ENCODE measurements at places on chromosomes 2 and 18.

DNA sequence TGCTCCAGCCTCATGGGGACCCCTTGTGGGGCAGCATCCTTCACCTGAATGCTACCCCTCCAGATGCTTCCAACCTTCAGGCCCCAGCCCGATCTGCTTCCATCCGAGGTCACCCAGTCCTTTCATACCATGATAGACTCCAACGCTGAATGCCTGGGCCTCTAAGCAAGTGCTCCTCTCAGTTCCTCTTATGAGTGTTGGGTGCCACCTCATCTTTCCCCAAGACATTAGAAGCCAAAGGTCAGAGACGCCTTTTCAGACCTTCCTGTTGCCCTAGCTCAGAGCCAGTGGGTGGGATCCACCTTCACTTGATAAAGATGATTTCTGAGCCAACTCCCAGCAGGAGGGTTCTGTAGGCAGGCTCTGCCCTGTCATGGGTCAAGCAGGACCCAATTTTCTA, 174.5 kb upstream of the MGAT5 start:
- no peak for DNase-seq

- DNase-seq: no peak
Measured at GRCh38 chr18:74623047-74623816, 25.6 kb downstream of the ZNF407 start.

DNA sequence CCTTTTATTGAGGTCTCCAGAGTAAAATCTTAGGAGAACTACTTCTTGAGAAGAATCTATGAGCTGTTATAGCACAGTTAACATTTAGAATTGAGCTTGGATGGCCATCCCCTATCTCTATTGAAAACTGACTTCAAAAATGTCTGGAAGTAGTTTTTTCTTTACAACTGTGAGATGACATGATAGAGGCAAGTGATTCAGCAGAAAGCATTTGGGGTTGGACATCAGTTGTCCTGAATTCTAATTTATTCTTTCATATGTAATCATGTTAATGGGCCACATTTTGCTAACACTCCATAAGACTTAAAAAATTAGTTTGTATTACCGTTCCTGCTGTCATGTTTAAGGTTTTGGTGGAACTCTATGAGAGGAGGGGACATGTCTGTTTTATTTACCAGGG, 237.0 kb upstream of the SLC14A2 start:
- DNase-seq: no peak

GRCh38 chr2:226184540-226184939, 615.1 kb downstream of the IRS1 start:
- no peak for DNase-seq

- no peak for DNase-seq
Measured at GRCh38 chr18:61669320-61669719, 223.5 kb downstream of the RNF152 start.

GRCh38 chr2:74573747-74574562, 19.4 kb downstream of the DOK1 start:
- no peak for DNase-seq

GRCh38 chr2:126811101-126811500, 87.6 kb upstream of the TEX51 start:
- no peak for DNase-seq

- DNase-seq: no peak
Measured at GRCh38 chr2:225165052-225165451, 122.8 kb upstream of the DOCK10 start.

Measured in stimulated activated CD8-positive, alpha-beta memory T cell treated with anti-CD3 and anti-CD28 coated beads, Interleukin-7, amount 100 ng/mL, for 48 hours (primary cell).